Spleen (tissue), 13 donors: ENCODE measurements at places on chromosomes 13 and 19. TPM values are rescaled to one million over a fixed set of nuclear protein-coding genes. Genes with fewer than 3 reads are reported as not detected.

The ZNF418 gene
- polyA plus RNA-seq = 6.7 TPM

The C19orf81 gene
- not detected for polyA plus RNA-seq

The UCHL3 gene
- polyA plus RNA-seq = 22.2 TPM

The MEDAG gene
- polyA plus RNA-seq = 0.46 TPM

The ADGRE2 gene
- 9.9 TPM for polyA plus RNA-seq

The COL4A2 gene
- polyA plus RNA-seq = 52.6 TPM

The STAP2 gene
- polyA plus RNA-seq = 2.9 TPM

The PSG11 gene
- not detected for polyA plus RNA-seq

The MYO1F gene
- polyA plus RNA-seq = 88.8 TPM

DNA sequence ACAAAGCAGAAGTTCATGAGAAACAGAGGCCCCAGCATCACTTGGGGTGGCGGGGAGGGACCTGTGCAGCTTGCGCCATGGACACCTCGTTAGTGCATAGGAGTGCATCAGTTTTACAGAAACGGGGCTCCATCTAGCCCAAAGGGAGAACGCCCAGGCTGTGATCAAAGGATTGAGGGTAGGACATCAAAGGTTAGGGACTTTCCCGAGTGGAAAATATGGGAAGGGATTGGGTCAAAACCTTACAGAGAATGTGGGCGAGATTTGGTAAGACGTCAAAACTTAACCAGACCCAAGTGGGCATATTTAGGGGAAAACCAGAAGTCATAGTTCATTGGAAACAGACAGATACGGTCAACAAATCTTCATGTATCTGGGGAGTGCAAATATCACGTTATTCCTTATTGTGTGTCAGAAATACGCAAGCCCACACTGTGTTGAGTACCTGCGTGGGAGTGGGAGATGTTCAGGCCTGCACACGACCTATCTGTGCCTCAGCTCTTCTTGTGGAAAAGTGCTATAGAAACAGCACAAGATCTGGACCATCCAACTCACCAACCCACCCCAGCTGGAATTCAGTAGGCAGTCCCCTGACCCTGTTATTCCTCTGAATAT is 9.4 kb upstream of the GRAMD1A start:
- no peaks in the 10 kb centered on the region for H3K27me3 ChIP-seq
- peaks cover 12% of the 10 kb centered on the region for H3K4me1 ChIP-seq
- no peak overlapping the region for H3K27ac ChIP-seq

GRCh38 chr19:48636859-48637448 is at the start of gene DBP:
DBP (minus strand) TSS chr19:48637379; CDS start chr19:48636994, 385 bp downstream.
- peaks cover 46% of the 10 kb centered on the region for H3K4me1 ChIP-seq
- no peaks in the 10 kb centered on the region for H3K36me3 ChIP-seq
- DNase-seq = peak; percentile 93
- H3K27ac ChIP-seq = peak within 1 kb of the TSS; percentile 92
- no peaks in the 10 kb centered on the region for H3K27me3 ChIP-seq

DNA sequence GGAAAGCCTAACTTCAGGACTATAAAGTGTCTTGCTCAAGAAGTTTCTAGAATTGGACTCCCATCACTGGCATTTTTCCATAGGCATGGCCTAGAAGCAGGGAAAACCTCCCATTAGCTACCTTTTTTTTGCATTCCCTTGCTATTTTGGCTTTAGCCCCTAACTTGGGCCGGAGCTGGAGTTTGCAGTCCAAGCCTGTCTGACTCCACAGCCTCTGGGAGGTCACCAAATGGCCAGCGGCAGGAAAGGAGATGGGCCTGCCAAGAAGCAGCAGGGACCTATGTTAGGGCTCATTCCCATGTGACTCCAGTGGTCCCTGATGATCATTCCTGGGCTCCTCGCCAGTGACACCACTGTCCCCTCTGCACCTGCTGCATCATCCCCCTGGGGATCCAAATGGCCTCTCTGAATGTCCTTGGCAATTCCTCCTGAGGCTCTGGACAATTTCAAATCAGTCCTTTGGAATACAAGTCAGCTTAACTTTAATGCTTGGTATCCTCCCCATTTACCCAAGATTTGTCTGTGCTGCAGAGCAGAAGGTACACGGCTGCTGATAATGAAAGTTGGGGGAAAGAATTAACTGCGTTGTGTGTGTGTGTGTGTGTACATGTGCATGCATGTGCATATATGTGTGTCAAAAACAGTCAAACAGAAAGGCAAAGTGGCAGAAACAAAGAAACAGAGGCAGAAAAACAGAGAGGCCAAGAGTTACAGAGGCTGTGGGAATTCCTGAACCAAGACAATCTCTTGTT is 69.8 kb upstream of the SERP2 start:
- no peak for DNase-seq
- H3K4me1 ChIP-seq = no peaks in the 10 kb centered on the region
- no peak overlapping the region for H3K4me3 ChIP-seq
- no peaks in the 10 kb centered on the region for H3K36me3 ChIP-seq
- H3K27ac ChIP-seq = no peak overlapping the region

DNA sequence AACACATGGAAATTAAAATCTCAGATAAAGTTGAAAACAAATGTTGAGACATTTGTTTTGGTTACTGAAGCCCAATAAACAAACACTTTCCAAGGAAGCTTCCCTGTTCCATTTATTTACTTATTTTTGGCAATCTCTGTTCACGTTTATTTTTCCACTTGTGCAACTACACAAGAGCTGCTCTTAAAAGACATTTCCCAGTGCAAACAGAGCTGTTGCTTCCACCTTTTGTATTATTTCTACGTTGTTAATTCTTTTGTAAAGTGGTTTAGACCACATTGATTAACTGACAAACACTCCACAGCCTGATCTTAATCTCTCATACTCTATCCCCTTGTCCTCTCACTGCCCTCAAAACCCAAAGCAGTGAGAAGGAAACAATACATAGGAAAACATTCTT is 757.6 kb downstream of the LIG4 start:
- H3K36me3 ChIP-seq = no peaks in the 10 kb centered on the region
- H3K4me1 ChIP-seq = no peaks in the 10 kb centered on the region

DNA sequence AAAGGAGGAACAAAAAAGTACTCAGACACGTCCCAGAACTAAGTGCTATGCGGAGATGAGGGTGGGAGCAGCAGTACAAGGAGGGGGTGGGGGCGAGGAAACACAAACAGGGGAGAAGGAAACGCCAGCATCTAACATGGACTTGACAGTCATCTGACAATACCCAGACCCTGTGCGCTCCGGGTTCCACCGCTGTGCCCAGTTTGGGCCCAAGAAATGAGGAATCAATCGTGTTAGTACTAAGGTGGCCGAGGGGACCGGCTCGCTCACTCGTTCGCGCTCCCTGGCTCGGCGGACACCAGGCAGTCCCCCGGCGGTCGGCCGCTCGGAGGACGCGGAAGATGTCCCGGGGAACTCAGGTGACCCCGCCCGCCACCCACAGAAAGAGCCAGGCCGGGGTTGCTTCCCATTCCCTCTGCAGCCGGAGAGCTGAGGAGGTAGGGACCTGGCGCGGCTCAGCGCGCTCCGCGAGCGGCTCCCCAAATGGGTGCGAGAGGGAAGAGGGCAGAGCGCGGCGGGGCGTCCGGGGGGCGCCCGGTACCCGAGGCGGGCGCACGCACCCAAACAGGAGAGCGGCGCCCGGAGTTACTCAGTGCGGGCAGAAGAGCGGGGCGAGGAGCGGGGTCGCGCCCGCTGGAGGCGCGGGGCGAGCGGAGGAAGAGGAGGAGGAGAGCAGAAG is 616 bp downstream of the TSHZ3 start:
- H3K4me1 ChIP-seq = peaks cover 81% of the 10 kb centered on the region
- H3K27me3 ChIP-seq = peaks cover 57% of the 10 kb centered on the region
- no peak for DNase-seq
- no peaks in the 10 kb centered on the region for H3K36me3 ChIP-seq
- H3K27ac ChIP-seq = peak overlapping the region; percentile 91

DNA sequence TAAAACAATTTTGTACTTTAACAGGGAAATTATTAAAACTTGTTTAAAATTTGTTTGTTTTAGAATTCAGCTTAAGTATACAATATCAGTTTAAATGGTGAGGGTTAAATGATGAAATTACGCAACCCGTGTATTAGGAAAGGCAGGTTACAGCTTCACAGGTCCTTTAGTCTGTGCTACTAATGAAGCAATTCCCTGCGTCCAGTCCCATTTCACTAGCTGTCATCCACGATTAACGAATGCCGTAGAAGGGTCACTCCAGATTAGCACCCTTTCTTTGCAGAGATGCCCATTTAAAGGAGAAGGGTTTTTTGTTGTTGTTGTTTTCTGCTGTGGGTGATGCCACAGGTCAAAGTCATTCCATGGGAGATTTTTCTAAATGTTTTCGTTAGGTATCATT is 457.6 kb upstream of the SLC10A2 start:
- H3K27me3 ChIP-seq = no peaks in the 10 kb centered on the region
- H3K27ac ChIP-seq = no peak overlapping the region
- no peak overlapping the region for H3K4me3 ChIP-seq
- DNase-seq = no peak

- no peak for DNase-seq
- no peak overlapping the region for H3K27ac ChIP-seq
- H3K4me1 ChIP-seq = peaks cover 13% of the 10 kb centered on the region
- no peak overlapping the region for H3K4me3 ChIP-seq
- peaks cover 10% of the 10 kb centered on the region for H3K36me3 ChIP-seq
Measured at GRCh38 chr13:110506859-110507566, 54.5 kb downstream of the RAB20 start.

GRCh38 chr13:103386341-103386740 is 320.1 kb upstream of the SLC10A2 start:
- no peak overlapping the region for H3K27ac ChIP-seq
- no peak overlapping the region for H3K4me3 ChIP-seq
- no peak for DNase-seq
- no peaks in the 10 kb centered on the region for H3K27me3 ChIP-seq

DNA sequence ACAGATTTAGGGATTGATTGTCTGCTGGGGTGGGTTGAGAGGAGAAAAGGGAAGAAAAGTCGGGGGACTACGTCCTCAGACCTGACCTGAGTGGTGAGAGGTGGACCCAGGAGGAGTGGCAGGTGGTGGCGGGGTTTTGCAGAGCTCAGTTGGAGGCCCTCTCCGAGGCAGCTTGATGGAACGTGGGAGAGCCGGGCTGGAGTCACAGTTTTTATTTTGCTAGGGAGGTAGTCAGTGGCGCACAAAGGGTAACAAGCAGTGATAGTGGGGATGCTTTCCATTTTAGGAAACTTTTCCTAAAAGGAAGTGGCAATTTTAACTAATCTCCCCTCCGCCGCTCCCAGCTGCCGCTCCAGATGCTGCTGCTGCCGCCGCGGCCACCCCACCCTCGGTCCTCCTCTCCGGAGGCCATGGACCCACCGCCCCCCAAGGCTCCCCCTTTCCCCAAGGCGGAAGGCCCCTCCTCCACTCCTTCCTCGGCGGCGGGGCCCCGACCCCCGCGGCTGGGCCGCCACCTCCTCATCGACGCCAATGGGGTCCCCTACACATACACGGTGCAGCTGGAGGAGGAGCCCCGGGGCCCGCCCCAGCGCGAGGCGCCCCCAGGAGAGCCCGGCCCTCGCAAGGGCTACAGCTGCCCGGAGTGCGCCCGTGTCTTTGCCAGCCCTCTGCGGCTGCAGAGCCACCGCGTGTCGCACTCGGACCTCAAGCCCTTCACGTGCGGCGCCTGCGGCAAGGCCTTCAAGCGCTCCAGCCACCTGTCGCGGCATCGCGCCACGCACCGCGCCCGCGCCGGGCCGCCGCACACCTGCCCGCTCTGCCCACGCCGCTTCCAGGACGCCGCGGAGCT is 1.1 kb upstream of the ZNF581 start:
- peaks cover 11% of the 10 kb centered on the region for H3K36me3 ChIP-seq
- H3K27me3 ChIP-seq = no peaks in the 10 kb centered on the region
- peak; percentile 88 for DNase-seq
- peaks cover 52% of the 10 kb centered on the region for H3K4me1 ChIP-seq

GRCh38 chr19:16892868-16893685 is 4.3 kb downstream of the F2RL3 start:
- peaks cover 80% of the 10 kb centered on the region for H3K4me1 ChIP-seq
- no peaks in the 10 kb centered on the region for H3K36me3 ChIP-seq
- H3K27me3 ChIP-seq = peaks cover 70% of the 10 kb centered on the region
- no peak for DNase-seq
- H3K4me3 ChIP-seq = no peak overlapping the region
- no peak overlapping the region for H3K27ac ChIP-seq

GRCh38 chr13:112790735-112791641 is 101.2 kb downstream of the ATP11A start:
- no peak for DNase-seq
- peaks cover 73% of the 10 kb centered on the region for H3K36me3 ChIP-seq
- no peaks in the 10 kb centered on the region for H3K27me3 ChIP-seq
- H3K4me1 ChIP-seq = no peaks in the 10 kb centered on the region
